ENCODE measurements at places on chromosomes 1 and 21.

GRCh38 chr1:20367116-20367585 is 76.5 kb downstream of the VWA5B1 start:
- DNase-seq = no peak

GRCh38 chr1:12275370-12275769 is 45.5 kb downstream of the VPS13D start:
- no peak for DNase-seq

DNA sequence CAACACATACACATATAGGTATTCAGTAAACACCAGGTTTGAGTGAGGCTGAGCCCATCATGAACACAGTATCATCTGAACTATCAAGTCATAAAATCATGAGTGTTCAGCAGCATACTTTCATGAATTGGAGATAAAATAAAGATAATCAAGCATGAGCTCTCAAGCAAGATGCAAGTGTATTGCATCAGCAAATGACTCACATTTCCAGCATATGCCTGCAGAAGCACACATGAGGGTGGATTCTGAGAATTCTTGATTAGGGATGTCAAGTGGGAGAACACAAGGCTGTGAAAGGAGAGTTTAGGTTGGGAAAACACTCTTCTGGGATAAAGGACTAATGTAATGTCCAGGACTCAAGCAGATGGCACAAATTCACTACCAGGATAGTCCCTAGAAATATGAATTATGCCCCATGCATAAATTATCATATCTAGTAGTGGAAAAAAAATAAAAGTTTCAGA is 299.2 kb downstream of the SRGAP2C start:
- DNase-seq = peak; percentile 6

DNA sequence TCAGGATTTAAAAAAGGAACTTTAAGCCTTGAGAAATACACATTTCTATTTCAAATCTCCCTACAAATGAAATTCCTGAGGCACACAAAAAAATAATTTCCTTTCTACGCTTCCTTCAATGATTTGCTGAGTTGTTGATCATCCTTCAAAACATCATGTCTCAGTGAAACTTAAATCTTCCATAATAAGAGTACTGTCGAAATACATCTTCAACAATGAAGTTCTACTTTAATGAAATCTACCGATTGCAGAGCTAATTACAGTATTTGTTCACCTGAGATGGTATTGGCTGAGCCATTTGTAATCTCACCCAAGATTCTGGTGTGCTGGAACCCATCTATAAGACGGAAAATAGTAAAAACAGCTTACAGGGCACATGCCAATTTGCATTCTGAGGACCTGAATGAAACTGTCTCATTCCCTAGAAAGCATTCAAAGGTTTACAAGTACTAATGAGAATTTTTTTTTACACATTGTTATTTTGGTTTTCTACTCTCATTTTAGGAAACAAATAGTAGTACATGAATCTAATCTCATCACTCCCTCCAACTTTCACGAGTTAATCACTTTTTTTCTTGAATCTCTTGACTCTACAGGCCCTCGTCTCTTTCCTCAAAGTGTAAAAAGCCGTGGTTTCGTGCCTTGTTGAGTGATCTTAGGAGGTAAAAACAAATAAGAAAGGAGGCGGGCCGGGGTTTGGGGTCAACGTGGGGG is 1.1 kb downstream of the CHML start:
- DNase-seq = no peak

GRCh38 chr1:58123051-58123450 is 423.5 kb downstream of the OMA1 start:
- no peak for DNase-seq

DNA sequence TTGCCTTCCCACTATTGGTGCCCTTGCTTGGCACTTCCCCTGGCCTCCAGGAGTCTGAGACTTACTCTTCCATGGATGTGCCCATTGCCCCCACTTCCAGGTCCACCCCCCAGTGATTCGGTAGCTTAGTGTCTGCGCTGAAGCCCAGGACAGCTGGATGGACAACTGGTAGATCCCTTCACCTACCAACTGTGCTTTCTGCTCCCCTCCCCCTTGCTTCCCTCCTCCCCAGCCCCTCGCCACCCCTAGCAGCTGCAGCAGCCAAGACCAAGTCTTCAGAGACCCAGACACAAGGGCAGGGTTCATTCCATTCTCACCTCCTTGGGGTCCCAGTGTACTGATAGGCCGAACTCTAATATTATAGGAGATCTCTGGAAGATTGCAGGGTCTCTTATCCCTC is 6.9 kb downstream of the LMNA start:
- DNase-seq = no peak

DNA sequence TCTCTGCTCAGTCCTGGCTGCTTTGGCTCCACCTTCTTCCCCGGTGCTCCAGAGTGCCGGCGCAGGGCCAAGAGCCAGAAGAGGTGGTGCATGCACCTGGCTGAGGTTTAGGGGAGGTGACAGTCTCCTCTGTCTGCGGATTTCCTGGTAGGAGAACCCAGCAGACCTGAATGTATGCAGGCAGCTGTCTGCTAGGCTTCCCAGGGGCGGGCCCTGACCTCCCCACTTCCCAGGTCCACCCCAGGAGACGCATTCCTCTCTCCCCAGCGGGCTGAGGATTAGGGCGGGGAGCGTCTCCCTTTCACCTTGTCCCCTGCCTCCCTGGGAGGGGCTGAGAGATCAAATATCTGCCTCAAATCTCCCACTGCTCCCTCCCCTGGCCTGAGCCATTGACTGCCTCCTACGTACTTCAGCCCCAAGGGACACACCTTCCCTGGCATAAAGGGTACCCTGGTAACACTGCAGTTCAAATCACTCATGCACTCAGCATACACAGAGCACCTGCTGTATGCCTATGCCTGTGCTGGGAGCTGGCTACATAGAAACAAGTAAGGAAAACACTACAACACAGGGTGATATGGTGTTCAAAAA is 27.5 kb downstream of the DMBX1 start:
- DNase-seq = no peak

DNA sequence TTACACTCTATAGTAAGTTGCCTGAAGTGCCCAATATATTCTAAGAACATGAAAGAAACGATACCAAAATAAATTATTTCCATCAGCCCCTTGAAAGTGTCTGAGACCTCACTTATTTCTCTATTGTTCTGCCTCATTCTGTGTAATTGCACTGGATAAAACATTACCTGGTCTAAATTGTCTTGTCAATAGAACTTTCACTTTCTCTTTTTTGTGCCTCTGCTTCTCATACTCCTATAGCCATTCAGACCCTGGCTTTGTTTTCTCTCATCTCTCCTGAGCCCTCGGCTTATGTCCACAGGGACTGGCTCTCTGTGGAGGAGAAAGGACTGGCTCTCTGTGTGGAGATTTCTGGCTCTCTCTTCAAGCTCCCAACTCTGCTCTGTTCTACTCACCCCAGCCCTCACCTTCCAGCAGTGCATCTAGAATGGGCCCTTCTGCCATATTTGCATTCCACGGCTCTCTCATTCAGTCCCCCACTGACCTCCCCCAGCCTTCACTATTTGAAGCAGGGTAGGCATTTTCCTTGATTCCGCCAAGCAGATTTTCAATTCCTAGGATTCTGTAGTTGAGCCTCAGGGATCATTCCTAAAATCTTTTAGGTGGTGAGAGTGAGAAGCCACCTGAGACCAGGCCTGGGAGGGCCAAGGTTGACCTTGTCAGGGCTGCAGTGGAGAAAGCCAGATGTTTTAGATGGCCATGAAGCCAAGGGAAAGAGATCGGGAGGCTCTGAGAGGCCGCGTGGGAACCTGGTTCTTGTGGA is 15.9 kb upstream of the GALNT2 start:
- no peak for DNase-seq

DNA sequence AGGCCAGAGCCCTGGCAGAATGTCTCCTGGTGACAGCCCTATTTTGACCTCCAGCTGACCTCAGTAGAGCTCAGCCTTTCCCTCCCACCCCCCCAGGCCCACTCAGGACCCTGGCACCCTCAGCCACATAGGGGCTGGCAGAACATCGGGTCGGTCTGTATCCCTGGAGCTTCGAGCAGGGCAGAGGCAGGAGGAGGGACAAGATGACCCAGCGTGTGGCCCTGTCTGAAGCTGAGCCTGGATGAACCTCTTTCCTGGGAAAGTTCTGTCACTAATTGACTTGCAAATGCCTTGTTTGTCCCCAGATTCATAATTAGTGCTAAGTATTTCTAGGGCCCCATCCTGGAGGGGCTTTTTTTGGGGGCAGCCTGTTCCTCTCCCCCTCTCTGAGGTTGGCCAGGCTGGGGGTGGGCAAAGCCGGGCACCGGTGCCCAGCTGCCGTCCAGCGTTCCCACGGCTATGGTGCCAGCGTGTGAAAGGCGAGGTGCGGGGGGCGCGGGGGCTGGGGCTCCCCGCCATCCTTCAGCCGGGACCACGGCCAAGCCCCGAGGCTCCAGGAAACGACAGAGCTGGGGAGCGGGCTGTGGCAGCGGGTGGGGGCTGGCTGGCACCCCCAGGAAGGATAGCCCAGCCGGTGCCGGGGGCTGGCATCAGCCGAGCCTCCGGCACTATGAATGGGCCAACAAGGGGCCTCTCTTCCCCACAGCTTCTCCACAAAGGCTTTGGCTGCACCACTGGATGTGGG is 31.4 kb downstream of the RHBG start:
- no peak for DNase-seq

DNA sequence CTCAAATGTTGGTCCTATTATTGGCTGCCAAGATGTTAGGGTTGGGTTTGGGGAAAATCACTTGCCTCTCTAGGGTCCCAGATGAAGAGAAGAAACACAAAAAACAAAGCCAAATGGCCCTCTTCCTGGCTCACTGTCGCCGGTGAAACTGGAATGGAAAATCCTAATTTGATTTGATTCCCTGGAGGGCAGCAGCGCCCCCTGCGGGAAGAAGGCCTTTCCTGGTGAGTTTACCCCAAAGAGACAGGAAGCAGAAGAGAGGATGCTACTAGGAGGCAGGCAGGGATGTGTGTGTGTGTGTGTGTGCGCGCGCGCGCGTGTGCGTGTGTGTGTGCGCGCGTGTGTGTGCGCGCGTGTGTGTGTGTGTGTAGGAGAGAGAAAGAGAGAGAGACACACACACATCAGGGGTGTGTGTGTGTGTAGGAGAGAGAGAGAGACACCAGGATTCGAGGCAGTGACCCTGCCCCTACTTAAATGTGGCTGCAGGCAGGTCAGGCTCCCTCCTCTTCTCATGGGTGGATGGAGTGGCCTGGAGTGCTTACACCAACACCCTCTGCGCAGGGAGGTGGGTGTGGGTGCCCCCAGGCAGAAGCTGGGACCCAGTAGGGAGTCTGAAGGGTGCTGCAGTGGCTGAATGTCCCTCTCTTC is 3.1 kb upstream of the SELENON start:
- DNase-seq = peak; percentile 59

- DNase-seq = peak; percentile 91
These were observed 68.9 kb downstream of the CDC7 start for GRCh38 chr1:91569411-91570119.

- DNase-seq = peak; percentile 21
These were observed at the start of gene MPC2 for GRCh38 chr1:167936930-167937708. TSS of gene MPC2 (minus strand) at chr1:167937072. CDS start at chr1:167935841, 1,231 bp downstream.

GRCh38 chr1:54345116-54345515 is 61.1 kb downstream of the SSBP3 start:
- DNase-seq = no peak

GRCh38 chr1:116929961-116930592 is 20.4 kb downstream of the PTGFRN start:
- DNase-seq = no peak

- no peak for DNase-seq
These were observed 3.2 kb downstream of the EFHD2 start for GRCh38 chr1:15412843-15413242.

GRCh38 chr1:21732664-21733063 is 50.3 kb downstream of the USP48 start:
- DNase-seq = no peak

DNA sequence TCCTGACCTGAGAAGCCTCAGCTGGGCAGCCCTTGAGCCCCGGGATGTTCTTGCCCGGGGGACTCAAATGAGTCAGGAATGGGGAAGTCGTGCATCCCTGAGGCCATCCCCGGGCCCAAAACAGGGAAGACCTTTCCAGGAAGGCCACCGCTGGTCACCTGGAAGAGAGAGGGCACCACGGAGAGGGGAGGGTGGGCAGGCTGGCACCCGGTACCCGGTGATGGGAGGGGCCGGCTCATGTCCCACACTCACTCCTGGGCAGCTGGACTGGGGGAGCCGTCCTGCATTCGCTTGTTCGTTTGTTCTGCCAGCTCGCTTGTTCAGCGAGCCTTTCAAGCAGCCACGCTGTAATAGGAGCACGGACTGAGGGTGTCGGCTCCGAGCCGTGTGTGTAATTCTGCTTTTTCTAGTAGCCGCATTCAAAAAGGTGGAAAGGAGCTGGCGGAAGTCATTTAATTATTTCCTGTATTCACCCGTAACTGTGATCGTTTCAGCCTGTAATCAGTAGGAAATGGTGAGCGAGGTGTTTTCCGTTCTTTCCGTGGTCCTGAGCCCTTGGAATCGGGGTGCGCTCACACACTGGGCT is 48.4 kb upstream of the CCDC27 start:
- no peak for DNase-seq

GRCh38 chr1:38697387-38697786 is 162.2 kb downstream of the RRAGC start:
- no peak for DNase-seq

DNA sequence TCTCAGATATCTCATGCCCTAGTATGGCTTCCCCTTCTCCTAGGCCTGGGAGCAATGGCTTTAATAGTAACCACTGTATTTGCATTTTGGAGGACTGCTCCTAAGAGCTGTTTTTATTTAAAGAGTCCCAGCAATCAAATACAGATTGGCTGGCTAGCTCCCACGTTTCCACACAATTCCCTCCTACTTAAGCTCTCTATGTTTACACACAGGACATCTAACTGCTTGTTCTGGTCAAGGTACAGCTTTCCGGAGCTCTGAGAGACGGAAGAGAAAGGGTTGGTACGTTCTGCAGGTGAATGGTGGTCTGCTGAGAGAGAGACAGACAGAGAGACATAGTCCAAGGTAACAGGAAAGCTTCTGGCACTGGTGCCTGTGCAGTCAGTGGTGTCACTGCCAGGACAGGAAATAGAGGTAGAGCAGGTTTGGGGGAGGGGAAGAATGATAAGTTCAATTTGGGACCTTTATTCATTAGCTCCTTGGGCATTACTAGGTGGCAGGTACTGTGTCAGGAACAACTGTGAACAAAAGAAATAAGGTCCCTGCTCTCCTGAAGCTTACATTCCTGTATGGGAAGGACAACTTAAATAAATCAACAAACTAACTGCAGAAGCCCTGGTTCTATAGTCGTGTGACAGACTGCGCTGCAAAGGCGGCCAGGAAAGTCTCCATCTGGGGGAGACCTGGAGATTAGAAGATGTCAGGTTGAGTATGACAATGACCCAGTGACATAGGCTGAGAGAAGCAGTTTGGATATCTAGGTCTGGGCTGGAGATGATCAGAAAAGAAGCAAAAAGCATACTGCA is 1.2 kb upstream of the SLC25A33 start:
- no peak for DNase-seq

- DNase-seq = no peak
These were observed 8.4 kb downstream of the ADARB1 start for GRCh38 chr21:45082736-45083135.

- no peak for DNase-seq
These were observed 42.8 kb downstream of the ELK4 start for GRCh38 chr1:205589046-205589445.

DNA sequence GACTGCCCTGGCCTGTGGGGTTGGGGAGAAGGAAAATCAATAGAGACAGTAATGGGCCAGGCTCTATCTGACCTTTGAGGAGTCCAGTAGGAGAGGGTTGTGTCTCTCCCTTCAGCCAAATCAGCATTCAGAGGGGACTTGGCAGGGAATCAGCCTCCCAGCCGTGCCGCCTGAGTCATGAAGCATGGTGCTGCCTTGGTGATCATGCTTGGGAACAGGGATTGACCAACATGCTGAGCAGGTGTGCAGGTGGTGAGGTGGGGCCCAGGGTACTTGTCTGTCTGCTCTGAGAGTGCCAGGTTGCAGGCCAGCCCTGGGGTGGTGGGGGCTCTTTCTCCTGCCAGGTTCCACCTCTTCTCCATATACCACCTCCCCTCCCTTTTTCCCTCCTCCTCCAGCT is 58.9 kb upstream of the TLR5 start:
- DNase-seq = no peak

Measured in CD14-positive monocyte (primary cell).